ENCODE measurements at places on chromosomes 4 and X.

DNA sequence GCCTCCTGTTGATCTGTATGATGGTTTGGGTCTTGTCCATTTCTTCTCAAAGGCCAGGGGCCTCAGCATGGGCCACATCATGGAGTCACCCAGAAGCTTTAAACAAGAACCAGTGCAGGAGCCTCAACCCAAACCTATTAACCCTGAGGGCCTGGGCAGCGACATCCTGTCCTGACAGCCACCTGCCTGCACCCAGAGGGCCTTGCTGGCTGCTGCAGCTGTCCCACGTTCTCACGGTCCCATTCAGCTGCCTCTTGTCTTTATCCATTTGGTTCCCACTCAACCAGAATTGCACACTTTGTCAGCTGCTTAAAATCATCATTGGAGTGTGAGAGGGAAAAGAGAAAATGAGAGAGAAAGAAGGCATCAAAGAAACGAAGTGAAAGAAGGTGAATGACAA lies 21.6 kb downstream of the C4orf50 start:
- no peak for ATAC-seq

- ATAC-seq, result no peak
Observed at GRCh38 chr4:107279733-107280132, 243.6 kb upstream of the DKK2 start.

- ATAC-seq, result peak; percentile 57
Observed at GRCh38 chrX:68822641-68823410, 6.0 kb upstream of the EFNB1 start.

DNA sequence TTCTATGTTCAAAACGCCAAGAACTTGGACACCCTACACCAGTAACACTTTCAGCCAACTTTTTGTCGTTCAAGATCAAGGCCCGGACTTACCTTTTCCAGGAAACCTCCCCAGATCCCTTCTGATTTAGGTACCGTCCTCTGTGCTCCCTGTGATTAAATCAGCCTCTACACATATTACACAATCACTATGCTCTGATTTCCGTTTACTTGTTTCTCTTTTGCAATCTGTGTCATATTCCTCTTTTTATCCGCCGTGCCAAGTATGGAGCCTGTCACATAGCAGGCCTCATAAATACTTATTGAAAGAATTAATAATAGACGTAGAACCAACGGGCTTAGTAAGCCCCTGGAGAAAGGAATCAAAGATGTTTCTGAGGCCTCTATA lies 722 bp upstream of the TMEM33 start:
- ATAC-seq, result no peak

- ATAC-seq, result peak; percentile 7
Observed at GRCh38 chr4:13522282-13523104, 21.8 kb downstream of the NKX3-2 start.

- ATAC-seq, result no peak
Observed at GRCh38 chr4:138728566-138728965, 287.0 kb upstream of the NOCT start.

Measured in activated T-helper 17 cell treated with anti-CD3 and anti-CD28 coated beads, Interleukin-2, amount 50 U/mL, for 72 hours (primary cell).